ENCODE measurements at places on chromosomes 11 and 22.

DNA sequence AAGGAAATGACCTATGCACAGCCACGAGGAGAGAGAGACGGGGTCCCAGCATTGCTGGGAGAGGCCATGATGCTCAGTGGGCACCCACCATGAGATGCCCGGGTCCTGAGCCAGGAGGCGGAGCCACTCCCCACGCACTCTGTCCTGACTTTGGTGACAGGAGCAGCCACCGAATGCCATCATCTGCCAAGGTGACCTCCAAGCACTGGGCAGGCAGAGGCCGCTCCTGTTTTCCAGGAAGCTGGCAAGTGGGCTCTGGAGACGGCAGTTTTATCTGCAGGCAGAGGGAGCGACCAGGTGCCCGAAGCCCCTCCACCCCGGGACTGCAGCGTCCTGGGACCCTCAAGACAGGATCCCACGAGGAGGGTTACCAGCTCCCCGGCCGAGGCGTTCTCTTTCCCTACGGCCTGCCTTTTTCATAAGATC, 453.9 kb downstream of the BRD1 start:
- H3K4me1 ChIP-seq: no peaks in the 10 kb centered on the region
- no peaks in the 10 kb centered on the region for H3K27me3 ChIP-seq
- peak; percentile 51 for DNase-seq
- no peak overlapping the region for H3K4me3 ChIP-seq

DNA sequence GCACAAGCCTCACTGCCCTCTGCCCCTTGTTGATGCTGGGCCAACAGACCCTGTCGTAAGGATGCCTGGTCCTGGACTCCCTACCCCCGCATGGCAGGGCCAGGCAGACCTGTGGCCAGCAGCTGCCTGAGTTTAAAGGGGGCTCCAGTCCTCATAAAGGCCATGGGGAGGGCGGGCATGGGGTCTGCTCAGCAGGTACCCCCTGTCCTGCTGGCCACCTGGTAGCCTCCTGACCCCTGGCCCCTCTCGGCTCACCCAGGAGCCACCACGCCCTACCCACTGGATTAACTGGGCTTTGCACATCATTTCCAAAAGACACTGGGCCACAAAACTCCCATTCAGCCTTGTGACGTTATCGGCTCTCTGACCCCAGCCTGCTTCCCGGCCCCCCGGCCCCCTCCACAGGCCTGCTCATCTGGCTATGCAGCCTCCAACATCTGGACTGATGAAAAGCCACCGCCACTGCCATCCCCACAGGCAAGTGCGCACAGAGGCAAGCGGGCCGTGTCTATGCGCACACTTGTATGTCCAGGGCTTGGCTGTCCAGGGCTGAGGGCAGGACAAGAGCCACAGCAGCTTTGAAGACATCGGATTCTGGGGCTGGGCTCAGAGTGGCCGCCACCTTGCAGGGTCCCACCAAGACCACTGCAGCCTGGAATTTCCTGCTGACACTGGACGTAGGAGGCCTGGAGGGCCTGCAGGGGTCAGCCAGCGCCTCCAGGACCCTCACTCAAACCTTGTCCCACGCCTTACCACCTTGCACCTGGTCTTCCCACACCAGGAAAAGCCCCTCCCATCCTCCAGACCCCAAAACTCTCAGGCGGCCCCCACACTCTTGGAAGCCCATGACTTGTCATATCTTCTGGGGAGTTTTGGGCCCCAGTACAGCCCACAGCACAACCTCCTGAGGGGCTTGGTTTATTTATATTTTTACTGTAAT, 48.7 kb downstream of the IGF2 start:
- H3K36me3 ChIP-seq: no peaks in the 10 kb centered on the region
- no peak overlapping the region for H3K27ac ChIP-seq
- no peak overlapping the region for H3K4me3 ChIP-seq
- DNase-seq: peak; percentile 42
- H3K27me3 ChIP-seq: no peaks in the 10 kb centered on the region
- peaks cover 23% of the 10 kb centered on the region for H3K4me1 ChIP-seq

DNA sequence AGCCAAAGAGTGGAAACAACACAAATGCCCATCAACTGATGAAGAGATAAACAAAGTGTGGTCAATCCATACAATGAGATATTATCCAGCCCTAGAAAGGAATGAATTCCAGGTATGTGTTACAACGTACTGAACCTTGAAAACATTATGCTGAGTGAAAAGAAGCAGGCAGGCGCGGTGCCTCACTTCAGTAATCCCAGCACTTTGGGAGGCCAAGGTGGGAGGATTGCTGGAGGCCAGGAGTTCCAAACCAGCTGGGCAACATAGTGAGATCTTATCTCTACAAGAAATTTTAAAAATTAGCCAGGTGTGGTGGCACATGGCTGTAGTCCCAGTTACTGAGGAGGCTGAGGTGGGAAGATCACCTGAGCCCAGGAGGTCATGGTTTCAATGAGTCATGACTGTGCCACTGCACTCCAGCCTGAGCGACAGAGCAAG, 24.6 kb upstream of the TESMIN start:
- no peaks in the 10 kb centered on the region for H3K27me3 ChIP-seq
- DNase-seq: no peak
- H3K27ac ChIP-seq: no peak overlapping the region
- no peak overlapping the region for H3K4me3 ChIP-seq
- peaks cover 100% of the 10 kb centered on the region for H3K36me3 ChIP-seq
- no peaks in the 10 kb centered on the region for H3K4me1 ChIP-seq

DNA sequence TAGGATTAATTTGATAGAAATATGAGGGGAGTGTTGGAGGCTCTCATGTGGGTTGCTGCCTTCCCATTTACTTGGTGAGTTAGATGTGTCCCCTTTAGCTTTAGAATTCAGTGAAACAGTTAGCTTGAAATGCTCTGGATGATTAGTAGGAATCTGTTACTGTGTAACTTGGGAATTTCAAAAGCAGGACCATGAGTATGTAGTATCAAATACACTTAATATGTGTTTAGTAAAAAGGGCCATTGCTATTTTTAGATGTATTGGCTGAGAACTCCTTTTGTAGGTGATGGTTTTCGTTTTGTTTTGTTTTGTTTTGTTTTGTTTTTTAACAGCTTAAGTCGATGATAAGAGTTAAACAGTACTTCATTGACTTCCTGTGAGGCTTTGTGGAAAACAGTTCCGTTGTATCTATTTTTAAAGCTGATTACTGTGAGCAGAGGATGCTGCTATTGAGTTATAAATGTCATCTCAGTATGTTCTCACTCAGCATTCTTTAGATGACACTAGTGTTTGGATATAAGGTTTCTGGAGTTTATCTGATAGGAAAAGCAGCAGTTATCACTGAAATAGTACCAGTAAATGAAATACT, 53.5 kb downstream of the MCAM start:
- DNase-seq: no peak
- H3K4me1 ChIP-seq: peaks cover 24% of the 10 kb centered on the region
- no peak overlapping the region for H3K4me3 ChIP-seq
- peak overlapping the region; percentile 72 for H3K27ac ChIP-seq
- H3K27me3 ChIP-seq: no peaks in the 10 kb centered on the region

DNA sequence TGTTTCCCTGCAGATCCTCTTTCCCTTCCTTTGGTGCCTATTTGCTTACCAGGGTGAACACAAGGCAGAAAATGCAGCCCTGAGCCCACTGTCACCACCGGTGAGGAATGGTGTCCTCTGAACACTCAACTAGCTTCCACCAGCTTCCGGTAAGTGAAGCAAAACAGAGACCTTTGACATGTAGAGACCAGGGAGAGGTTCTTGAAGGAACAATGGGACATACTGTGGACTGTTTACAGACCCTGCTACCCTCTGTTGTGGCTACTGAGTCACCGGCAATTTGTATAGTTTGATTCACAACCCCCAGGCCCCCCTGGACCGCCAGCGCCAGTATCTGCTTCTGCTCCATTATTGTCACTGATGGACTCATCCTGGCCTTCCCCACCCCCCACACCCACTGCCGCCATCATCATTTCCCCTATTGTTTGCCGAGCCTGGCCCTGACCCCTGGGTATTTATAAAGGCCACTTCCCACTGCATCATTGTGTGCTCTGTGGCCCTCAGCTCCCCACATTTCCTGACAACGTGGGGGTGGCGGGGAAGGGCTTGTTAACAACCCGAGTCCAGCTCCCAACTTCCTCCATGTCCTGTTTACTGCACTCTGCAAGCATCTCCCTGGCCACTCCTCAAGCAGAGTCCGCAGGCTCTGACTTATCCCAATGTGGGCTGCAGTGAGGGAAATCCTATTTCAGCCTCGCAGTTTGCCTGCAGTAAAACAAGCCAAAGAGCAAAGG, 252.9 kb downstream of the ETS1 start:
- DNase-seq: no peak
- no peaks in the 10 kb centered on the region for H3K27me3 ChIP-seq
- peaks cover 17% of the 10 kb centered on the region for H3K4me1 ChIP-seq
- no peaks in the 10 kb centered on the region for H3K36me3 ChIP-seq

- DNase-seq: no peak
- no peak overlapping the region for H3K4me3 ChIP-seq
- H3K4me1 ChIP-seq: no peaks in the 10 kb centered on the region
Observed at GRCh38 chr22:45490836-45491235, 11.8 kb upstream of the FBLN1 start.

- no peaks in the 10 kb centered on the region for H3K27me3 ChIP-seq
- no peaks in the 10 kb centered on the region for H3K36me3 ChIP-seq
- DNase-seq: no peak
- no peaks in the 10 kb centered on the region for H3K4me1 ChIP-seq
- no peak overlapping the region for H3K27ac ChIP-seq
Observed at GRCh38 chr11:37914859-37915258, 1316.8 kb upstream of the RAG2 start.

- DNase-seq: no peak
- H3K27ac ChIP-seq: no peak overlapping the region
- no peaks in the 10 kb centered on the region for H3K4me1 ChIP-seq
- H3K27me3 ChIP-seq: no peaks in the 10 kb centered on the region
Observed at GRCh38 chr11:60944490-60945294, 7.3 kb downstream of the SLC15A3 start.

GRCh38 chr11:21861314-21861713, 331.6 kb upstream of the ANO5 start:
- no peaks in the 10 kb centered on the region for H3K36me3 ChIP-seq
- no peak overlapping the region for H3K27ac ChIP-seq
- H3K27me3 ChIP-seq: no peaks in the 10 kb centered on the region

DNA sequence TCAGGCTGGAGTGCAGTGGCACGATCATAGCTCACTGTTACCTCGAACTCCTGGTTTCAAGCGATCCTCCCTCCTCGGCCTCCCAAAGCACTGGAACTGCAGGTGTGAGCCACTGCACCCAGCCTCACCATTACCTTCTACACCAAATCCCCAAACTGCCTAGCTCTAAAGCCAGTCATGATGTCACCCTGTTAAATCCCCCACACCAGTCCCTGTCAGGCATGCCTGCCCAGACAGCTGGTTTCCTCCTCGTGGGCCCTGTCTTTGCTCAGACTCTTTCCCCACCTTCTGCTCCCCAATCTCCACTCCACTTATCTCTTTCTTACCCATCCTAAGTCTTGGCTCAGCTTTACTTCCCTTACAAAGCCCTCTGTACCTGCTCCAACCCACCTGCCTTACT, 12.5 kb upstream of the EXPH5 start:
- H3K4me1 ChIP-seq: no peaks in the 10 kb centered on the region
- DNase-seq: no peak
- H3K27ac ChIP-seq: no peak overlapping the region
- no peaks in the 10 kb centered on the region for H3K36me3 ChIP-seq
- H3K4me3 ChIP-seq: no peak overlapping the region

- no peaks in the 10 kb centered on the region for H3K27me3 ChIP-seq
- no peak overlapping the region for H3K27ac ChIP-seq
- H3K36me3 ChIP-seq: peaks cover 14% of the 10 kb centered on the region
Observed at GRCh38 chr11:46499821-46500220, 94.0 kb downstream of the AMBRA1 start.

GRCh38 chr11:117838901-117839300, 14.4 kb upstream of the FXYD2 start:
- H3K27ac ChIP-seq: no peak overlapping the region
- H3K36me3 ChIP-seq: no peaks in the 10 kb centered on the region
- no peaks in the 10 kb centered on the region for H3K4me1 ChIP-seq
- DNase-seq: no peak
- H3K27me3 ChIP-seq: no peaks in the 10 kb centered on the region

- no peaks in the 10 kb centered on the region for H3K4me1 ChIP-seq
- H3K4me3 ChIP-seq: peak overlapping the region; percentile 95
Observed at GRCh38 chr11:67606093-67606491, 644 bp upstream of the NDUFV1 start.

Data from right atrium auricular region (tissue), 2 donors.